EH (cell line): ENCODE measurements at places on chromosomes 16 and 17.

GRCh38 chr17:74712756-74713155, at the start of gene CD300LF:
Gene CD300LF (minus strand): TSS chr17:74712923. CDS start chr17:74712866, 57 bp downstream.
- DNase-seq = no peak

GRCh38 chr16:4687946-4688673, 5.3 kb upstream of the NUDT16L1 start:
- no peak for DNase-seq

GRCh38 chr16:54936201-54936978, 5.7 kb downstream of the IRX5 start:
- DNase-seq = peak; percentile 71

DNA sequence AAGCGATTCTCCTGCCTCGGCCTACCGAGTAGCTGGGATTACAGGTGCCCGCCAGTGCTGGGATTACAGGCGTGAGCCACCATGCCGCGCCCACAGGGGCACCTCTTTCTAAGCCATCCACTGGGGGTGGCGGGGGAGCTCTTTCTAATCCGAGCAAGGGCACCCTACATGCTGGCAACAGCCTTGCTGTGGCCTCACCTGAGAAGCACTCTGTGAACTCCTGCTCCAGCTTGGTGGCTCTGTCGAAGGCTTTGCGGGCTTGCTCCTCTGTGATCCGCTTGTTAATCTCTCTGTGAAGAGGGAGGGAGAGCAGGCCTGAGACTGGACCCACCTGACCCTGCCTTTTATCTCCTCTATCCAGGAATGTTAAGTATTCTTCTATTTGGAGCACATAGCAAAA, 11.9 kb upstream of the ASGR1 start:
- no peak for DNase-seq

DNA sequence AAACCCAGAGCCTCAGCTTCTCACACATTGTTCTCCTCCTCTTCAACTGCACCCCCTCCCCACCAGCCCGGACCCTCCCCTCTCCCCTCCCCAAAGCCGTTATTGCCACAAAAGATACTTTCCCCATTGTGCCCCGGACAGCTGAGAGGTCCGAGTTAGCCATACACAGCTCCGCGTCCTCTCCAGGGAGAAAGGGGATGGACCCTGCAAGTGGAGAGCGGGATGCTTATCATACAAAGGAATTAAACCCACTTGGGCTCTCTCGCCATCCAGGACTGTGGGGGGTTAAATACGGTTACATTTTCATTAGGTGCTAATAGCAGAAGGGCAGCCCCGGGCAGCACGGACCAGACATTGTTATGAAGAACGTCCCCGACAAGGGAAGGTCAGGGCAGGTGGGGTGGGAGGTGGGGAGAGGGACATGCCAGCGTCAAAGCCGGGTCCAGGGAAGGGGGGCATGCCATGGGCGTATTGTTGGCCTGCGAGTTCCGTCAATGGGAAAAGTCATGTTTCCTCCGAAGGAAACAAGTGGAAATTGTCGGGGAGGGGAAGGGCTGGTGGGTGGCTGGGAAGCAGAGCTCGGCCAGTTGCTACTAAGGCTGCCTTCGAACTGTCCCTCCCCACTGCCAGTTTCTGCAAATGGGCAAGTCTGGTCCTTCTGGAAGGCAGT, 99.1 kb downstream of the SOX9 start:
- DNase-seq = no peak
